ENCODE measurements at places on chromosomes 1 and 21. TPM values are rescaled to one million over a fixed set of nuclear protein-coding genes. Genes with fewer than 3 reads are reported as not detected.
A peak's percentile ranks its signal among the peaks of the same experiment; 100 is the strongest.

DNA sequence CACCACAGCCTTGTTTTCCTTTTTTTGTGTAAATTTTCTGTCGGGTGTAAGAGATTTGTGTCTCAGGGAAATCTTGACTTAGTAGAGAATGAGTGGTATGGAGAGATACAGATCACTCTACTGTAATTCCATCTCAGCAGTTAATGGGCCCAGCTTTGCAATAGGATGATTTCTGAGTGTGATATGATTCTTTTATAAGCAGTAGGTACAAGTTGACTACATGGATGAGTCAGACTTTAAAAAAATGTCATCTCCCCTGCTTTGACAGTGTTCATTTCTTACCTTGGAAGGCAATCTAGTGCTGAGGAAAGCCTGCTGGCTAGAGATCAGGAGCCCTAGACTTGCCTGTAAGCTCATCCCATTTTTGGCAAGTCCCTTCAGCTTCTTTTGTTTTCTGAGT lies 261.9 kb downstream of the RYR2 start:
- no peak for DNase-seq

GRCh38 chr1:22420455-22421053 lies 31.1 kb upstream of the ZBTB40 start:
- peak; percentile 88 for DNase-seq

DNA sequence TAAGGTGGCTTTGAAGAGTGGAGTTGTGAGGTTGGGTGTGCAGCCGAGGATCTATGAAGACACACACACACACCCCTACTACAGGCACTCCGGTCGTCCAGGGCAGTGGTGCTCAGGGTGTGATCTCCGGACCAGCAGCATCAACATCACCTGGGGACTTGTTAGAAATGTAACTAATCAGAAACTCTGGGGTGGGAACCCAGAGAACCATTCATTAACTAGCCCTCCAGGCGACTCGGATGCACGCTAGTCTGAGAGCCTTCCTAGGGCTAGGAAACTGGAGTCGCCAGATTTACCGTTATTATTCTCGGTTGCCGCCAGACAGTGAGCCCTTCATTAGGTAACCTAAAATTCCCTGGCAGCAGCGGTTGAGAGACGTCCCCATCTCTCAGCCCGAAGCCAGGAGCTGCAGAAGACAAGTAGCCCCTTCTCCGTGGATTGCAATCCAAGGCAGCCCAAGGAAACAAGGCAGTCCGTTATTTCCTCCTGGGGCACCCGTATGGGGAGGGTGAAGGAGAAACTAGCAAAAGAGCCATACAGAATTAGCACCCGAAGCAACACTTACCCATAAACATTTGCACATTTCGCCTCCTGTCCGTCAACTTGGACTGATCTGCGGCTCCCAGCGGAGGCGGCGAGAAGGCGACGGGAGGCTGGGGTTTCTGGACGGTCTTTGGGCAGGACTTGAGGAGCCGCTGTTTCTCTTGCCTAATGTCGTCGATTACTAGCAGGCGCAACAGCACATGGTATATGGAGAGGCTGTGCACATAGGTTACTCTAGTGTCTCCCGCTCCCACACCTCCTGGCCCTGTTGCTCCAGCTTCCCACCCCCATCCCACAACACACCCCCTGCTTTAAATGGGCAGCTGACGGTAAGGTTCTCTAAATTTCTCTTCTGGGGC lies 2.9 kb upstream of the CCN1 start:
- DNase-seq = peak; percentile 34

DNA sequence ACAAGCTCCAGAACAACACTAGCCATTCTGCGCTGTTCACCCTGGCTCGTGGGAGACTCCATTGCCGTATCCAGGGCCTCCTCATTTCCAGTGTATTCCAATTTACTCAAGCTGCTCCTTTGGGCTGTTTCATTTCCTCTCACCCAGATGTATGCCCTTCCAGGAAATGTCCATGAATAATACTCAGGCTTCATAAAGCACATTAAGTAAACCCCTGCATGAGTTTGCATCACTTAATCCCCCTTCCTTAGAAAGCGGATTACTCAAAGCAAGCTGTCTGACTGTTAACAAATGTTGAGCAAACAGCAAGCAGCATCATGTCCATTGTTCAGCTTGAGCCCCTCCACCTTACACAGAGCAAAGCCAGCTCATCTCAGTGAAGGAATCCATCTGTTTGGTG lies 403.6 kb upstream of the PBX1 start:
- no peak for DNase-seq

DNA sequence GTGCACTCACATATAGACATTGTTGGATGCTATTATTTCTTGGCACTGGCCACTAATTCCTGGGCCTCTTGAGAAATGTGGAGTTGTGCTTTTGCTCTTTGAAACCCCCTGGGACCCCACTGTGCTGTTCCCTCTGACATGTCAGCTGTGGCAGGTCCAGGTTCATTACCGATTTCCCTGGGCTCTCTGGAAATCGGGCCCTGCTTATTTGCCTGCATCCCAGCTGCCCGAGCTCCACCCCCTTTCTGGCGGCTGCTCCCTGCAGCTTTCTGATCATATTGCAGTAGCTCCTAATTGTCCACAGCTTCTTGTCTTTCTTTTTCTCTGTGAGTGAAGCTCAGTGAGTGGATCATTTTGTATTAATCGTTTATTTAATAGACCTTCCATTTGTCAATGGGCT lies 183.7 kb upstream of the FAM78B start:
- no peak for DNase-seq

DNA sequence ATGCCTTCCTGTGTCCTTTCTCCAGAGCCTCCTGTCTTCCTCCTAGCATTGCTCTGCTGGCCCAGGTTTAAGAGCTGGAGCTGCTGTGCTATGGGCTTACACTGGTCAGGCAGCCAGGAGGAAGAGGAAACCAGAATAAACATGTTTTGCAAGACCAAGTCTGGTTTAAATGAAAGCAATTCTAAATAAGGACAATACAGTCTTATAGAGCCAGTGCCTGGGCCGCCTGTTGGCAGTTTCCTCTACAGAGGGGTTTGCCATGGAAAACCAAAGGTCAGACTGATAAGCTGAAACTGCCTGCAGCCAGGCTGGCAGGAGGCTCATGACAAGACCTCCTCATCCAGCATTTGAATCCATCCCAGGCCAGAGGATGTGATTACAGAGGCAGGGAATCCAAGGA lies 92.9 kb upstream of the FGGY start:
- DNase-seq = peak; percentile 66

- no peak for DNase-seq
Observed at GRCh38 chr1:189657715-189658114, 819.9 kb downstream of the BRINP3 start.

GRCh38 chr1:108845446-108845845 lies 11.4 kb downstream of the AKNAD1 start:
- DNase-seq = no peak

GRCh38 chr1:172006660-172007059 lies 165.4 kb downstream of the DNM3 start:
- no peak for DNase-seq

DNA sequence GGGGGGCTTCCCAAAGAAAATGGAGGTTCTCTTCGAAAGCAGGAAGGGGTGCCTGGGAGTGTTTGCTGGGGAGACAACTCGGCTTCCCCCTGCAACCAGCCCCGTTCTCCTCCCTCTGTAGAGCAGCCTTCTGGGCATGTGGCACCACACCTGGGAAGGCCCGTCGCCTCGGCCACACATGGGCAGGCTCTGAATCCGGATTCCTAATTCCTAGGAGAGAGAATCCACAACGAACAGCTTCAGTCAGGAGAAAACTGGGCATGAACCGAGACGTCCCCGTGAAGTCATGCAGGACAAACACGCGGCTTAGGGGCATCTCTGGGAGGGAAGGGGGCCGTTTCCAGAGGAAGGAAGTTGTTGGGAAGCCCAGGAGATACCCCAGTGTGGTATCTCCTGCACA lies 224.5 kb downstream of the KAZN start:
- no peak for DNase-seq

GRCh38 chr21:32413015-32413504 lies 554 bp downstream of the EVA1C start:
- DNase-seq = peak; percentile 78

GRCh38 chr1:44828841-44829440 lies 14.1 kb downstream of the PTCH2 start:
- no peak for DNase-seq

- DNase-seq = no peak
Observed at GRCh38 chr1:93114391-93114790, 35.3 kb downstream of the MTF2 start.

DNA sequence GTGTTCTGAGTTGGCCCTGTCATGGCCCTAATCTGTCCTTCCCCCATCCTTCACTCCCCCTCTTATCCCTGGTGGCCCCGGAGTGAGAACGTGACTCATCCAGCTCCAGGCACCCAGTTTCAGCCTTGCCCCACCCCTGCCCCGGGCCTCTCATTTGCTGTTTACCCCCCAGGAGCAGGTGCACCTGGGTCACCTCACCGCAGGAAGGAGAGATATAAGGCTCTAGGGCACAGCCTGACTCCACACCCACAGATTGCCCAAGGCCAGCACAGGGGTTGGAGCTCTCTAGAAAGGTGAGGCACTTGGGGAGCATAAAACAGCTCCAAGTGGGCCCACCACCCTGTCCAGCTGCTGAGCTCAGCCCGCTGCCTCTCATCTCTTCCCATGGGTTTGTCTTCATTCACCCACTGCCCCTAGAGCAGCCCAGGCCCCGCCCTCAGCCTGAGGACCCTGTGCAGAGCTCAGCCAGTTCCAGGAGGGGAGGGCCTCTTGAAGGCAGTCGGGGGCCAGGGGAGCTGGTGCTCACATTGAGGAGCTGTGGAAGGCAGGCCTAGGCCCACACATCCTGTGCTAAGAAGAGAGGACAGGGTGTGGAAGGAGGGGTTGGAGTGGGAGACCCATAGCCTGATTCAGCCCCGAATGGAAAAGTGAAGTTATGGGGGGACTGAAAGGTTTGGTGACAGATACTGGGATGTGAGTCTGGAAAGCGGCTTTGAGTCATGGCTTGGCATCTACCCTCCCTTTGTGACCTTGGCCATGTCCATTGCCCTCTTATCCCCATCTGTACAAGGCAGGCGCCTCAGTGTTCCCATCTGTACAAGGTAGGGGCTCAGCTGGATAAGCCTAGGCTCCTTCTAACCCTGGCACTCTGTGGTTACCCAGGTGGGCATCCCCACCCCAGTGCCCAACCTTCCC lies 16.1 kb upstream of the GPR37L1 start:
- peak; percentile 91 for DNase-seq

- DNase-seq = no peak
Observed at GRCh38 chr1:18805925-18806849, 53.3 kb downstream of the TAS1R2 start.

DNA sequence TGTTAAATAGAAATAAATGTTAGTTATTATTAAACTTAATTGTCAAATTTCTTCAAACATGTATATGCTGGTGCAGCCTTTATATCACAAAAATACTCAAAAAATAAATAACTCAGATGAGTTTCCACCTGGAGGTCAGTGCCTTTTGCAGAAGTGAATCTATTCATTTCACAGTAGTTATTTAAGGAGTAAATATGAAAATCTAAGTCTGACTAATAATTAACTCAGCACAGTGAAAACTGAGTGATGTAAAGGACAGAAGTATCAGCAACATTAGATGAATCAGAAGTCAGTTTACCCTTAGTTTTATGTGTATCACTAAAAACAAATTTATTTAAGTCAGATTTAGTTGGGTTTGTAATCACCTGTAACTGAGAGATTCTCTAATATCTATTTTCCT lies 2135.4 kb downstream of the MRPL39 start:
- no peak for DNase-seq

GRCh38 chr21:26377111-26377694 lies 195.9 kb downstream of the CYYR1 start:
- DNase-seq = no peak

GRCh38 chr1:25049190-25049589 lies 119.1 kb upstream of the RUNX3 start:
- no peak for DNase-seq

DNA sequence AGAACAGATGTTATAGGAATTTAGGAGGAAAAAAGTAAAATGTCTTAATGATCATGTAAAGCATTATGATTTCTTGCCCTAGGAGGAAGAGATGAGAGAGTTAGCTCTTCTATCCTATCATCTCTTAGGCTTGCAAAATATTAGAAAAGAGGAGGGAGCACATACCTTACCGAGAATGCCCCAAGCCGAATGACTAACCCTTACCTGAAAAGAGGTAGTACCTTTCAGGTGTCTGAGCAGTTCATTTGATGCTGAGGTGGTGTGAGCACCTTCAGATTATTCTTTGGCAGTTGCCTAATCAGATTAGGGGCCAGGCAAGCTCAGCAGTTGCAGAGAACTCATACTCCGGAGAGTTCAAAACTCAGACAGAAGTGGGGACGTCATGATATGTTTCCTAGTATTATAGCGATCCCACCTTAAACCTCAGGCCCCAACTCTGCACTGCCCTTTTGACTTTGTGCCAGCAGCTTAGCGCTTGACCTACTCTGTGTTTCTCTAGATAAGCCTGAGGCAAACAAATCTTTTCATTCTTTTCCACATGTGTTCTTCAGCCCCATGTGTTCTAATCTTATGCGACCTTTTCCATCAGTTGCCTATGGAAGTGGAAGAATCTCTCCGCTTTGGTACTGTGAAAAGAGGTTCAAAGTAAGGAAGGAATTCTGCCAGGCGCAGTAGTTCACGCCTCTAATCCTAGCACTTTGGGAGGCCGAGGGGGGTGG lies 52.5 kb downstream of the ATP2B4 start:
- DNase-seq = no peak

DNA sequence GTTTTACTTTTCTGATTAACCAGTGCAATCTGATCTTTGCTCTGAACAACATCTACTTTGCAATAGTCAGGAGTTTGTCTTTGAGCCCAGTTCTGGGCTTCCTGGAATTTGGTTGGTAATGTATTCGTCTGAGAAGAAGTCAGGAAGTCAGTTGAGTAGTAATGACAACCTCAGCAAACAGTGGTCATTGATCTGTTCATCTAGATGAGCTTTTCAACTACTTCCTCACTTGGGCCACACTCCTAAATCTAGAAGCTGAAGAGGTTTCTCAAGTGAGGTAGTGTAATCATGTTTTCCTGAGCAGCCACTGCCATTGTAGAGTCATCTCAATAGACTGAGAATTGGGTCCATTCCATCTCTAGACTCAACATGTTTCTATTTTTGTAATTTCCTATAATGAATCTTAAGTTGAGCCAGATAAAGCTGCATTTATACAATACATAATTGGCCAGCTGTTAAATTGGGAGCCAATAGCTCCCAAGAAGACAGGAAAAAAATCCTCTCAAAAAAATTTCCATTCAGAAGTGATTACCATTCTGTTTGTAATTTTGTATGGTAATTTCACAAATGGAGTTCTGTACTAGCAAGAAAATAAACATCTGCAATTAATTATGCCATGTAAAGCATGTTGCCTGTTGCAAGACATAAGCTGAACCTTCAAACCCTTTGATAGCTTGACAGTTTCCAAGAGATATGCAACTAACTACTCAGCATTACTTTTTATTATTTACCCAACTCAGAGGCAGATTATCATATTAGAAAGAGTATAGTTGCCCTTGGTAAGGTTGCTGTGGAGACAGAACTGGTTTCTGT lies 49.6 kb downstream of the WDR64 start:
- no peak for DNase-seq

CD160 gene
- 1.6 TPM for total RNA-seq

SLC9C2 gene
- total RNA-seq = not detected

RUNX3 gene
- total RNA-seq = 6.1 TPM

SMPDL3B gene
- total RNA-seq = 30.9 TPM

EFNA3 gene
- 2.1 TPM for total RNA-seq

LDLRAD2 gene
- 0.19 TPM for total RNA-seq

CDC14A gene
- total RNA-seq = 18.5 TPM
